ENCODE measurements at places on chromosomes 5 and 9.

DNA sequence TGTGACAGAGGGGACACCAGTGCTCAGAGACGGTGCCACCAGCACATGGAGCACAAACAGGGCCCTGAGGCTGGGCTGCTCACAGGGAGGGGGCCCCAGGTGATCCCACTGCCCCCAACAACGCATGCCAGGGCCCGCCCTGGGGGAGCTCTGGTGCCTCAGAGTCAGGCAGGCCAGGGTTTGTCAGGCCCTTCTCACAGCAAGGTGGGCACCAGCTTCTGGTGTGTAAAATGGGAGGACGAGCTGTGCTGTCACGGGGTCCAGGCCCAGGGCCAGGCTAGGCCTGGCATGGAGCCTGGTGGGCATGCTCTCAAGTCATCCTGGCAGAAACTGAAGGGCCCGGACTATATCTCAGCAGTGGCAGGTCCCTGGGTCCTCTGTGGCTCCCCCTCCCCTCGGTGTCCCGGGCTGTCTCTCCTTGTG is 34.5 kb downstream of the PRRT1B start:
- DNase-seq, result no peak

GRCh38 chr5:173341961-173342430 is 13.8 kb upstream of the STC2 start:
- no peak for DNase-seq

DNA sequence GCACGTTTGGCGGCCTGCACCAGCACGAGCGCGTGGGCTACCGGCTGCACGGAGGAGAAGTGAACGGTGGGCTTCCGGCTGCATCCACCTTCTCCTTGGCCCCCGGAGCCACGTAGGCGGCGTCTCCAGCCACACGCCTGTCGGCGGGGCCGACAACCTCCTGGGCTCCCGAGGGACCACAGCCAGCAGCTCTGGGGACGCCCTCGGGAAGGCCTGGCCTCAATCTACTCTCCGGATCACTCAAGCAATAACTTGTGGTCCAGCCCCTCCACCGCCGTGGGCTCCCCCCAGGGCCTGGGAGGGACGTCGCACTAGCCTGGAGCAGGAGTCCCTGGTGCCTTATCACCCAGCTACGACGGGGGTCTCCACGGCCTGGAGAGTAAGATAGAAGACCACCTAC is 73.7 kb downstream of the INSL6 start:
- no peak for DNase-seq

- DNase-seq, result no peak
Measured at GRCh38 chr9:86859056-86859455, 88.2 kb downstream of the GAS1 start.

DNA sequence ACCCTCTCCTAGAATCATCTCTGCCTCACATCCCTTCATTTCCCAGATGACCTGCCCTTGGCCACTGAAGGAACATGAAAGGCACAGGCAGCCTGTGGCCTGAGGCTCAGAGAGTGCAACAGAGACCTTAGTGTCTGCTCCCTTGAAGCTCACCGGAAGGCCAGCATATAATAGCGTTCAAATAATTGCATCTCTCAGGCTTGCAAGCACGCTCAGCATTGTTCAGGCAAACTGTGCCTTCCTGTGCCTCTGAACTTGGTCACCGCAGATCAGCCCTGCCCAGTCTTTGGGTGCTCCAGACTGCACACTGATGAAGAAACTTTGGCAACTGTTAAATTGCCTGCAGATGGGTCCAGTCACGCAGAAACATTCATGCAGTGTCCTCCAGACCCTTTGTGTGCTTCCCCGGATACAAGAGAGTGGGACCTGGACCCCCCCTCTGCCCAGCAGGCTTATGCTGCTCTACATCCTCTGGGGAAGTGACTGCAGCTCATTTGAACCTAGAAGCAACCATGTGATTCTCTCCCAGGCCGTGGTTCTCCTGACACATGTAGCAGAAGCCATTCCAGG is 216.0 kb upstream of the ANKRD55 start:
- DNase-seq, result no peak

DNA sequence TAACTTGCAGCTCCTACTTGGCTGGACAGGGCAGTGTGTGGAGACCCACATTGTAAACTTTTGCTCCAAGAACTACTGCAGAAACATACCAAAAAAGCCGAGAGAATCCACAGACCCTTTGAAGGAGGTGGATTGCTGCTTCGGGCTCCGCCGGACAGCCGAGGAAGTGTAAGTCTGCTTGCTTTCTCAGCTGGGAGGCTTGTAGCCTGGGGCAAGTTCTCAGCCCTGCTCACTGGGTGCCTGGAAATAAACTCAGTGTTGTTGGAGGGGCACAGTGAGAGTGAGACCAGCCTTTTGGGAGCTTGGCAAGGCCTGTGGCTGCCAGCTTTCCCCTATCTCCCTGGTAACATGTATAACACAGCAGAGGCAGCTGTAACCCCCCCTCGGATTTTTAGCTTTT is 215.6 kb downstream of the SYK start:
- no peak for DNase-seq

DNA sequence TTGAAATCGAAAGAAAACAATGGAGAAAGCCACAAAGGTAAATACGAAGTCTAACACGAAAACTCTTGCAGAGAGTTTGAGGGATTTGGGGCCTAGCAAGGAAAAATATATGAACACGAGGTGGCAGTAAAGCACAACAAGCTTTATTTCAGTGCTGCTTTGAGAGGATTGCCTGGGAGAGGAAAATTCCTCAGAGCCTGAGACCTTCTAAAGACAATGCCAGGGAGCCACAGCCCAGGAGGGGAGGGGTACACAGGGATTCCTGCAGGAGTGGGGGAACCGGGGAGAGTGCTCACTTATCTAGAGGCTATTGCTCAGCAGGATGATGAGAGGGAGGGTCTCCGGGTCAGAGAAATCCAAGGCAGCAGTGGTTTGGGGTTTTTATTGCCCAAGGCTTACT is 134.9 kb upstream of the ADCY2 start:
- peak; percentile 56 for DNase-seq

- no peak for DNase-seq
Measured at GRCh38 chr5:79886456-79886855, 104.6 kb downstream of the MTX3 start.

GRCh38 chr5:17907094-17907493 is 272.8 kb downstream of the TAF11L14 start:
- no peak for DNase-seq

- DNase-seq, result no peak
Measured at GRCh38 chr9:132167192-132167591, 5.3 kb downstream of the NTNG2 start.

GRCh38 chr5:168935183-168935582 is 356.0 kb upstream of the PANK3 start:
- DNase-seq, result no peak

DNA sequence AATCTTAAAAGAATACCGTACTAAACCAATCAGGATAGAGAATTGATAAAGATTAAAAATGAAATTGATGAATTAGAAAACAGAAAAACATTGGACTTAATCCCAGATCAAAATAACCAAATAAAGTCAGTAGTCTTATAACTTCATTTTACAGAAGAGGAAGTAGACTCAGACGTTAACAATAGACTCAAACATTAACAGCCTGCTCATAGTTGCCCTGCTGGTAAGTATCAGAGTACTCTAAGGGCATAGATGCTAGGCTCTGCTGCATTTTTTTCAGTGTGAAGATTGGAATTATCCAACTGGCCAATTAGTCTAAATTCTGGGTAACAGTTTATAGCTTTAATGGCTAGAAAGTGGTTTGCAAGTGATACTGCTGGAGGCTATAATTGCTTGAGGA is 42.9 kb downstream of the ADGRV1 start:
- DNase-seq, result no peak

DNA sequence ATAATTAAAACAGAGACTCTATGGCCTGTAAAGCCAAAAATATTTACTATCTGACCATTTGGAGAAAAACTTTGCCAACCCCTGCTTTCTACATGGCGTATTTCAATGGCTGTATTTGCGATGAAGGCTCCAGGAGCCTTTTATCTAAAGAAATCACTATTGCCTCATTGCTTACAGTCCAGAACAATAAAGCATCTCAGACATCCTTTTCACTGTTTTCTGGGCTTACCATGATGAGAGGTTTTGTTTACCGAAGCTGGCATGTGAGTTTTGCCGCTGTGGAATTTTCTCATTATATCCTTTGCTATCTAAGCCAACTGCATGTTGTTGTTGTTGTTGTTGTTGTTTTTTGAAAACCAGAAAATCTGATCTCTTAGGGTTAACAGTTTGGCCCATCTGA is 13.9 kb downstream of the PALM2AKAP2 start:
- DNase-seq, result no peak

All from kidney (tissue), 22 donors.